ENCODE measurements at places on chromosomes 13 and 19.

DNA sequence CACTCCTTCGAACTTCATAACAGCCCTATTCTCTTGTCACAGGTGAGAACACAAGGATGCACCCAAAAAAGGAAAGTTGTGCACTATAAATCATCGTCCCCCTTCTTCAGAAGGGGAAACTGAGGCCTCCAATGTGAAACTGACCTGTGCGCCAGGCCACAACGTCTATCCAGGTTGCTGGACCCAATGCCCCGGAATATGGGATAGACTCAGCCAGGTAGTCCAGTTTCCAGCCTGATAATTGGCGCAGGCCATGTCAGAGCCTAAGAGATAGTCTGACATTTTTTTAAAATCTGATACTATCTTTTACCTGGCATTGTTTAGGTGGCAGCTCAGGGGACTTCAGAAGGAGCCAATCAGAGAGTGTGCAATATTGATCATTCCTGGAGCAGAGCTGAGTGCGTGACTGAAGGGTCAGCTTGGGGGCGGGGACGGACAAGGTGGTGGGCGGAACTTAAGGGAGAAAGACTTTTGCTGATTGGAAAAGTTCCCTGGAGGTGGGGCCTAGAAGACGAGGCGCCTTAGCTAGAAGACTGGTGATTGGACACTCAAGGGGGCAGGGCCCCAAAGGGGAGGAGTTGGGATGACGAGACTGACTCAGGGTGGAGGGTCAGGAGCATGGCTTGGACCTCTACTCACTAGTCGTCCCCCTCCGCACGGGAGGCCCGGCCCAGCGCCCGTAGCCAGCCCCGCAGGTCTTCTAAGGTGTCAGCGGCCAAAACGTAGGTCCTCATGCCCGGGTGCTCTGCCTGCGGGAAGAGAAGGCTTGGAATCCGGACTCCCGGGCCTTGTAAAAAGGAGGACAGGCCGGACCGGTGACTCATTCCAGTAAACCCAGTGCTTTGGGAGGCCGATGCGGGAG, 8.5 kb downstream of the PLEKHA4 start:
- no peak for DNase-seq

- no peak for DNase-seq
Measured at GRCh38 chr19:11194656-11195558, 2.4 kb downstream of the KANK2 start.

GRCh38 chr19:46728693-46729339, 11.9 kb upstream of the PRKD2 start:
- DNase-seq, result no peak

GRCh38 chr19:49581007-49581508, at the start of gene PRRG2:
Gene PRRG2, plus strand, starts transcription at chr19:49581316. Its CDS starts 1,904 bp downstream, at chr19:49583220.
- no peak for DNase-seq

- DNase-seq, result no peak
Measured at GRCh38 chr13:35164324-35164932, 222.4 kb downstream of the NBEA start.

DNA sequence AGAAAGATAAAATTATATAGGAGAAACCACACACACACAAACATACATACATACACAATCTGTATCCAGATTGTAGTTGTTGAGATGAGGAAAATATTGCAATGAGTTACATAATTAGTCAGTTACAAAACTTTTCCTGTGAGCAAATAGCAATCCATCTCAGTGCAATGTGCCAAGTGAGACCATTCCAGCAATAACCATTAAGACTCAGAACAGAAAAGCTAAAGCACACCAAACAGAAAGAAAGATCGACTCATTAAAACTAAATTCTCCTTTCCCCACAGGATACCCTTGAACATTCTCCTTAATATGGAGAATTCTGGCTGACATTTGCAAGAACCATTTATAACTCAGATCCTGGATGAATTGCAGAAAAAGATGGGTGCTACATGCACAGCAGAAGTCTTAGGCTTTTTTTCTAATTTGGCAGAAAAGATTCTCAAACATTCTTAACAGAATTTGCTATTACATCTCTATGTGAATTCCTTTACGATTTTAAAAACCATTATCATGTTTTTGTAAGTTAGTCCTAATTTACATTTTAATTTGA, 1341.2 kb upstream of the SPRY2 start:
- no peak for DNase-seq

DNA sequence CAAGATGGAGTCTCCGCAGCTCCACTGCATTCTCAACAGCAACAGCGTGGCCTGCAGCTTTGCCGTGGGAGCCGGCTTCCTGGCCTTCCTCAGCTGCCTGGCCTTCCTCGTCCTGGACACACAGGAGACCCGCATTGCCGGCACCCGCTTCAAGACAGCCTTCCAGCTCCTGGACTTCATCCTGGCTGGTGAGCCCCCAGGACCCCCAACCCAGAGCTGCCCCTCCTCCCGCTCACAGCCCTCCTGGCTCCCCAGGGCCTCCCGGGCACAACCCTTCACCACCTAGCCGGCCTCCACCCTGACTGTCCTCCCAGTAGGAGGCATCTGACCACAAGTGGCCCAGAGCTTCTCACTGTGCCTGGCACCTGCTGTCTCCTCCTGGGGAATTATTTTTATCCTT, 9.4 kb downstream of the SYNGR4 start:
- DNase-seq, result no peak

DNA sequence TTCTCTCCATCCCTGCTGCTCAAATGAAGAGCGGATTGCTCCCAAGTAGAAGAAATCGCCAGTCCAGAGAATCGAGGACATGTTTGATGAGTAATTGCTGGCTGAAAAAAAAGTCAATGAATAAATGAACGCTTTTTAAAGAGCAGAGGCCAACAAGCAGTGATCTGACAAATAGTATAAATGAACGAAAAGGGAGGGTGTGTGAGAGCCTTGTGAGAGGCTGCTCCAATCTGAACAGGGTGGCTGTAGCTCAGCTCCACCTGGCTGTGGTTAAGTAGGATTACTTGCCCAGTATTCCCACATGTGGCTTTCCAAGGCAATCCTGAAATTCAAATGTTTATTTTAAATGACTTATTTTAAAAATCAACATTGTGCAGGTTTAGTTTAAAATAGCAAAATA, 117.1 kb downstream of the TSHZ3 start:
- peak; percentile 20 for DNase-seq

- no peak for DNase-seq
Measured at GRCh38 chr19:33797802-33798671, 1.4 kb downstream of the KCTD15 start.

DNA sequence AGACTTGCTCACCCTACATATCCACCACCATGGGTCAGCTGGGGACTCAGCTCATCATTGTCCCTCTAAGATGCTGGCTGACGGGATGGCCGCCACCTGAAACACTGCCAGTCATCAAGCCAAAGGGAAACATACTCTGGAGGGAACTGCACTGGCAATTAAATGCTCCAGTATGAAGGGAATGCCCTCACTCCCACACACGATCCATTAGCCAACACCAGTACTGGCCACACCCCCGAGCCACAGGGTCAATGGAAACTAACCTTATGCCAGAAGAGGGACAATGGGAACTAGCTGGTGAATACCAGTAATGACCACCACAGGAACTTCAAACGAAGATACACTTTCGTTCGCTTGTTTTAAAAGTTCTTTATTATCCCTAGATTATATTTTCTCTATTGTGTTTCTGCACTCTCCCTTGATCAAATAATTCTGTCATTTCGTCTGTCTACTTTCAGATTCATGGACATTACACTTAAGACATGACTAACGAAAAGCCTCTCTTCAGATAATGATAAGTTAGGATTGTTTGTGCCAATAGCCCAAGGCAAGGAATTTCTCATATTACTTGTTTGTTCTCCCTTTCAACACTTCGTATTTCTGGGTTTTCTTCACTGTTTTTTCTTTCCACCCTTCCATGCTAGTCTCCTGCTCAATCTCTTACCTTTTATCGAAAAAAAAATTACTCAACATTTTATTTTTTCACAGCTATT, 1.7 kb upstream of the ZNF507 start:
- no peak for DNase-seq

GRCh38 chr13:53238261-53238660, 209.6 kb downstream of the OLFM4 start:
- DNase-seq, result no peak

GRCh38 chr13:62014299-62014698, 598.6 kb upstream of the PCDH20 start:
- DNase-seq, result no peak

DNA sequence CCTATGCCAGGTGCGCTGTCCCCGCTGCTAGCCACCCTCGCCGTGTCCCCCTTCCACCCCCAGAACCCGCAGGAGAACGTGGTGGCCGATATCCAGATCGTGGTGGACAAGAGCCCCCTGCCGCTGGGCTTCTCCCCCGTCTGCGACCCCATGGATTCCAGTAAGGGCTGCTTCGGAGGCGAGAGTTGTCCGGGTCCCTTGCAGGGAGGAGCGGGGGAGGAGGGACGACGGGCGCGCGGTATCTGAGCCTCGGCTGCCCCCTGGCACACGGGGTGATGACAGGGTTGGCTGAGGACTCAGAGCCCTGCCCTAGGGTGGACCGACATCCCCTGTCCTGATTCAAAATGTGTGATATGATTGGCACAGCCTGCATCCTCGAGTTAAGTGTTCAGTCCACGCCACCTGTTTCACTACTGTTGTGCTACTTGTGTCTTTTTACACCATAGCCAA, 653 bp downstream of the MVB12A start:
- DNase-seq, result no peak

DNA sequence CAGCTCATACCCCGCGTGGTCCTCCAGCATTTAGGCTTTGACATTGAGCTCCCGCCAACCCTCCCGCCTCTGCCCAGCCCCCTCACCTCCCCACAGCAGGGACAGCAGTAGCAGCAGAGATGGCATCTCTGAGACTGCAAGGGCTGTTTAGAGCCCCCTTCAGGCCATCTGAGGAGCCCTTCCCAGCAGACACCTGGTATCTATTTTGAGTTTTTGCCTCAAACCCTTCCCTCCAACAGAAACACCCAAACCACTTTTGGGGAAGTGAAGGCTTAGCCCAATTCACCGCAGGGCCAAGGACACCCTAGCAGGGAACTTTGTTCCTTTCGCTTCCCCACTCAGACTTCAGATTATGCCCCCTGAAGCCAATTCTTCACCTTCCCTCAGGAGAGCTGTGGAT, 6.3 kb upstream of the ZNF175 start:
- no peak for DNase-seq

GRCh38 chr13:67100730-67101129, 129.4 kb downstream of the PCDH9 start:
- no peak for DNase-seq

DNA sequence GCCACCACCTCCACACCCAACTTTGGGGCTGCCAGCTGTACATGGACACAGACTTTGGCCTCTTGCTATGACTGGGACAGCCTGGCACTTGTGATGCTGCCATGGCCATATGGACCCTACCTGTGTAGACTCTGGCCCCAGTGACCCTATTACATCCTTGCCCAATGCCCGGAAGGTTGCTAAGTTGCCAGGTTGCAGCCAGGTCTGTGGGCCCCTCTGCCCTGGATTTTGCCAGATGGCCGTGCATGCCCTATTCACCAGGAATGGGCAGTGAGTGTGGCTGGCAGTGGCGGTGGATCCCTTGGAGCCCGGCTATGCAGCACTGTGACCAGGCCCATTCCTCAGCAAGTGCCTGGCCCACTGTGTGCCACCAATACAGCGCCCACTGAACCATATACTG, 8.9 kb upstream of the SDHAF1 start:
- DNase-seq, result no peak

DNA sequence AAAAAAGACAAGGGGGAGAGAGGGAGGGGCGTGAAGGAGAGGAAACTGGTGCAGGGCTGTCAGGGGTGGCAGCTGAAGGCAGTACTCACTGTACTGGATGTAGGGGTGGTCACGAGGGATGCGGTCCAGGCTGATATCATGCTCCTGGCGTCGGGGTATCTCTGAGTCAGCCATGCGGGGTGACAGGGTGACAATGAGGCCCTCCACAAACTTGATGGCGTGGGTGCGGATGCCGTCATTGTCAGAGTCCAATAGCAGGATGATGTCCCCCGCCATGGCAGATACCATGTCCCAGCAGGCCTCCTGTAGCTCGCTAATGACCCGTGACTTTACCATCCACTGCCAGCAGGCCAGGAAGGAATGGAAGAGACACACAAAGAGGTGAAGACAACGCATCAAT, 15.3 kb downstream of the SYMPK start:
- DNase-seq, result no peak

DNA sequence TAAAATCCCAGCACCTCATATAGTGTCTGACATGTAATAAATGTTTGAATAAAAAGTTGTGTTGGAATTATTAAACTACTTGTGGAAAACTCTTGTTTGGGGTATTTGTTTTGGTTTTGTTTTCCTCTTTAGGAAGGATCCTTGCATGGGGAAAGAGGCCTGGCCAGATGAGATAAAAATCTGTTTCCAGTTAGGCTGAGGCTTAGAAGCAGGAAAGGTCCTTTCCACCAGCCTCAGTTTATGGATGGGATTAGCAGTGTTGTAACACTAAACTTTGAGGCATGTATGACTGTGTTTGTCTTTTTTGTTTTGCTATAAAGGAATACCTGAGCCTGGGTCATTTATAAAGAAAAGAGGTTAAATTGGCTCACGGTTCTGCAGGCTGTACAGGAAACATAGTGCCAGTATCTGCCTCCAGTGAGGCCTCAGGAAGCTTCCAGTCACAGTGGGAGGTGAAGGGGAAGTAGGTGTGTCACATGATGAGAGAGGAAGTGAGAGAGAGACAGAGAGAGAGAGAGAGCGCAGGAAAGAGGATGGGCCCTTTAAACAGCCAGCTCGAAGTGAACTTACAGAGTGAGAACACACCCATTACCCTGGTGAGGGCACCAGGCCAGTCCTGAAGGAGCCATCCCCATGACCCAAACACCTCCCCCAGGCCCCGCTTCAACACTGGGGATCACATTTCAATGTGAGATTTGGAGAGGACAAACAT, 21.6 kb downstream of the SPATA13 start:
- no peak for DNase-seq

Data from AG04450 (cell line).